ENCODE measurements at places on chromosomes 6 and 20.

DNA sequence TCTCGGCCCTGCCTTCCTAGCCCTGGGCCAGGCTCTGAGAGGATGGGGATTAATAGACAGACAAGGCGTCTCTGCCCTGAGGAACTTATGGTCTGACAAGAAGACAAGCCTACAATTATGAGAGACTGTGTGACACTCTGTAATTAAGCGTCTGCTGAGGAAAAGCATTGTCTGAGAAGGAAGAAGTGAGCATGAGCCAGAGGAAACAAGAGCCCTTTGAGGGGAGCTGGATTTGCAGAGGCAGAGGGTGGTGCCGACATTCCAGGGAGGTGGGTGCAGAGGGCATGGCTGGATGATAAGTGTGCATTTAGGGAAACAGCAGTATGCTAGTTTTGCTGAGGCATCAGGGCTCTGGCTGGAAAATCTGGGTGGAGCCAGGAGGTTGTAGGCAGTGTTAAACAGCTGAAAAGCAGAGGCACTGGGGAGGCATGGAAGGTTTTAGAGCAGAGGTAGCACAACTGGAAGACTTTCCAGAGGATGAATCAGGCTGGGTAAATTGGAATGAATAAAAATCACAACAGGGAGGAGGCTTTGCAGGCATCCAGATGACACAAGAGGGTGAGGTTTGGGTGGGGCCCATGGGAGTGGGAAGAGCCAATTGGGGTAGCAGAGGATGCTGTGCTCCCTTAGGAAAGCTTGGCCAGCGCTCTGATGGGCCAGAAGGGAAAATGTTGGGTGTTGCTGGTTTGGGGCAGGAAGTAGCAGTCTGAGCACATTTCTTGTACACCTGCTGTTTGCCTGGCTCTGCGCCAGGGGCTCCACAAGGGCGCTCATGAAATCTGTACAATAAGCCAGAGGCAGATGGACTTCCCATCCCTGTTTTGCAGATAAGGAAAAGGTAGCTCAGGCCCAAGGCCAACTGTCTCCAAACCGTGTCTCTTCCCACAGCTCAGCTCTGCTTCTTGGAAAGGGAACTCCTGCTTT, 74.0 kb upstream of the MYL9 start:
- peak; percentile 92 for DNase-seq

GRCh38 chr6:47718571-47718970, 20.2 kb downstream of the ADGRF4 start:
- DNase-seq: no peak

DNA sequence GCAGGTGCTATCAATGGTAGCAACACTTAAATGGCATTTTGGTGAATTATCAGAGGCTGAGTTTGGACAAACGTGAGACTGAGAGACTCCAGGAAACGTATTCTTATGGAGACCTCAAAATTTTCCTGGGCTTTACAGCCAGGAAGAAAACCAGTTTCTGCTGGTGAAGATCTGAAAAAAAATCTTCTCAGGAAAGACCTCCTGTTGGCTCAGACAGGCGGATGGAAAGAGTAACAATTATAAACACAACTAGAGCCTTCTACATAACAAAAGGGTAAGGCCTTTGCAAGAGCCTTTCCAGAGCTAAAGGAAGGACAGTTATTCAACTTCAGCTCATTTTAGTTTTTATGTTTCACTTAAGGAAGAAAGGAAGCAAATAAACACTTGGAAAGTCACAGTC, 274.4 kb downstream of the THBS2 start:
- DNase-seq: no peak

GRCh38 chr6:56032715-56033260, 157.4 kb upstream of the BMP5 start:
- no peak for DNase-seq

GRCh38 chr20:58231683-58232082, 3.2 kb upstream of the ANKRD60 start:
- DNase-seq: peak; percentile 51

DNA sequence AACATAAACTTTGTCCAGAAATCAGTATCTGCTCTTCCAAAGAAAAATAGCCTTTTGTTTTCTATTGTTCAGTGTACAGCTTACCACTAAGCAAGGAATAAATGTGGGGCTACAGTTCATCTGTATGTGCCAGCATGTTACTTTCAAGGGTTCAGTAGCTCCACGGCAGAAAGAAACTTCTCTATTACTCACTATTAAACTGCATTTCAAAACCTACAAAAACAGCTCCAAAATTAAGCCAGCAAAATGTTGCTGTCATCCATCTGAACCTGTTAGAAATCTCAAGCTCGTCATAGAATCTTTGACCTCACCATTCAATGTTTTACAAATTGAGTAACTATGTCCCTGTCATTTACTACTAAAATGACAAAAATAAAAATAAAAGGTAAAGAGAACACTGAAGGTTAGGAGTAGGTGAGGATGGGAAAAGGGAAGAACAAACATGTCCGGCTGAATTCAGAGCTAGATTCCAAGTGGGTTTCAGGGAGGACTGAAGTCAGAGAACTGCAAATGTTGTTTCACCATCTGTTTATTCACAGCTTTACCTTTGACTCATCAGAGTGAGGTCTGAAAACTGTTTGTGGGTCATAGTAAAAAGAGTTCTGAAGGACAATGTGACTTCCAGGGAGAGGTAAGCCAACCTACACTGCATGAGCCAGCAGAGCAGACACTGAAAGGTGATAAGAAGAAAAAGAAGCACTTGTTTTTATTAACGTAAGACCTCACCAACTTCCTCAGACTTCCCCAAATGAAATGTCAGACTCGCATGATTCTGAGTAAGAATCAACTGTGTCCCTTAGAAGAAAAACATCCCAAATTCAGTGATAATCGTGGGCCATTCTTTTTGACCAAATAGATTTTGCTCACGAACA, 62.0 kb downstream of the ATXN1 start:
- no peak for DNase-seq

DNA sequence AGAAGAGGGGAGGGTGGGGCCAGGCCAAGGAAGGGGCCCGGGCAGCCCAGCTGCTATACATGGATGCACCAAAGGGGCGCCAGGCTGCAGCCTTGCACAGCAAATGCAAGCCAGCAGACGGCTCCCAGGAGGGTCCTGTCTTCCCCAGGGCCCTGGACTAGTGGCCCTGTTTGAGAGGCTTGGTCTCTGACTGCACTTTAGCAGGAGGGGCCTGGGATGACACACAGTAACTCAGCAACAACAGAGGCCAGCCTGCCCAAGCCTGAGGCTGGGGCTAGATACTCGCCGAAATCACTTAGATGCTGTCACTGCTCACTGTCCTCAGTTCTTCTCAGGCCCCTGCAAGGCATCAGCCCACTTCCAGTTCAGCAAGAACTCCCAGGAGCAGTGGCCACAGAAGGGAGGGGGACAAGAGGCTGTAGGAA, 73.5 kb downstream of the TRAM2 start:
- DNase-seq: peak; percentile 24

GRCh38 chr6:140850438-140850837, 1282.3 kb upstream of the GJE1 start:
- no peak for DNase-seq

DNA sequence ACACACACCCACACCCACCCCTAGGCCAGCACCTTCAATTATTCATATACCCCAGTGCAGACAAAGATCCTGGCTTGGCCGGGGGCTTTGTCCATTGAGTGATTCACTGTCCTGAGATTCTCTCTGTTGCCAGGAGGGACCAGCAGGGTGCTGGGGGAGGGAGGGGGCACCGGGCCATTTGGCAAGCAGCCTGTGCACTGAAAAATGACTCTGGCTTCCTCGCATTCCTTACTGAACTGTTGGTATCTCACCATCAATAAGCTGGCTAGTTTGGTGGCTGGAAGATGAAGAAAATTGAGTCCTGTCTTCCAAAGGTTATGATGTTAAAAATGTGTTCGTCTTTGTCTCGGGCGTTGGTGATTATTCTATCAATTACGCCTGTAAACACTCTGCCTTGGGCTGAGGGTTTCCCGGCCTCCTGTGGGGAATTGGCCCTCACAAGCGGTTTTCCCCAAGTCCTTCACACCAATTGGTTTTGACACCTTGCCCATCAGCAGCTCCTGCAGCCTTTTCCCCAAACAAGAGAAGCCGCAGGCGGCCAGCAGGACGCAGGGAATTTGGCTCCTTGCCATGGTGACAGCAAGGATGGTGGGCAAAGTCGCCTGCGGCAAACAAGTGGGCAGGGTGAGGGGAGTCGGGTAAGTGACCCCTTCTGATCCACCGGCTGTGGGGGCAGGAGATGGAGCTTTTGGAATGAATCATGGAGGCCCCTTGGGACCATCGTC, 4.9 kb downstream of the VSTM2L start:
- peak; percentile 84 for DNase-seq

DNA sequence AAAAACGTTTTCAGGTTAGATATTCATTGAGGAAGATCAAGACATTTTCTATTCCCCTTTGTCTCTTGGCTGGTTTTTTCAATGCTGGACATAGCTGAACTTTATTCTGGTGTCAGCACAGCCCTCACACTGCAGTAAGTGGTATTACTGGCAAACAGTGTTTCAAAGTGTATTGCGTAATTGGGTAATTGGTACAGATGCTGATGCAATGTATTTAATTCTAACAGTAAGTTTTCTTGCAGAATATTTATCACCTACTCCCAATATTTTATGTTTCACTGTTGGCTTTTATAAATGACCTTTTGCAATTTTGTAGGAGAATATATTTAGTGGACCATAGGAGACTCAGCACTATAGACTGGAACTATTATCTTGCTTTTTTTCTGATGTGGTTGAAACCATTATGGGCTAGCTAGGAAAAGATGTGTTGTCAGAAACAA, 287.6 kb upstream of the SOX4 start:
- no peak for DNase-seq

GRCh38 chr20:11193241-11193640, 519.4 kb upstream of the JAG1 start:
- DNase-seq: no peak

DNA sequence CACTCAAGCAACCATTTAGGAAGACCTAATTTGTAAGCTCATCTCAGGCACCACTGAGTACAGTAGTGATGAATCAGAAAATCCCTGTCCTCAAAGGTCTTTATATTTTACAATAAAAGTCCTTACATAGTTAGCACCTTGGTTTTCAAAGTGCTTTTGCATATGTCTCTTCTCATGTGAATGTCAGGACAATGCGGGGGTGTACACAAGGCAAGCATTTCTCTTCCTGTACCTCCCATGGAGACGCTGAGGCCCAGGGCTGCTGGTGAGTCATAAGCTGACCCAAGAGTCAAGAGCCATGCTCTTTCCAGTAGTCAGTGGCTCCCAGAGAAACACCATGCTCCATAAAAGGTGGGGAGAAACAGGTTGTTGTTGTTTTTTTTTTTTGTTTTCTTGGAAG, 174.0 kb downstream of the GJA10 start:
- DNase-seq: peak; percentile 12

DNA sequence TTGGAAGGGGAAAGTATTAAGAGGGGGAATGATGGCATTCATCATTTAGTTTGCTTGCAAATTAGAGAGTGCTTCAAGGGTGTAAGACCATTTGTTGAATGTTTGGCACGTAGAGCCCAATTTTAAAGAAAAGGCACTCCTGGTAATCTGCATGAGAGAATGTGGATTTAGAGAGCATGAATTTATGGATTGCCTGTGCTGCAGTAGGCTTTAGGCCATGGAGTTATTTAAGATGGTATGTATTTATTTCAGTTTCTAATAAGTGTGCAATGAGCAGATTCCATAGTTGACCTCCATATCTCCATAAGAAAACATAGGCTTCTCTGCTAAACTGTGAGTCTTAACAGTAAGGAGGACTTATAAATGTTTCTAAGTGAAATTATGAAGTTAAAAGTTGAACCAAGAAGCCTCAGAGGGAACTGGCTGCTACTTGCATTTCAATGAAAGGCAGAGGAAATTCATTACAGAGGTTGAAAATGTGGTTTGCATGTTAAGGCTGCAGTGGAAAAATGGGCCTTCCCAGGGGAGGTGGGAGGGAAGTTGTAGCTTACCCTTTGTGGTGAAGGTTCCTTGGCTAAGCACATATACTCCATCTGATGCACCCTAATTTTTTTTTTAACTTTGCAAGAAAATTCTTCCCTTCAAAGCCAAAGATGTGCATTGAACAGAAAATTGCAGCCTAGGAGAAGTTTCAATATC, 134.2 kb downstream of the CARMIL1 start:
- DNase-seq: no peak

DNA sequence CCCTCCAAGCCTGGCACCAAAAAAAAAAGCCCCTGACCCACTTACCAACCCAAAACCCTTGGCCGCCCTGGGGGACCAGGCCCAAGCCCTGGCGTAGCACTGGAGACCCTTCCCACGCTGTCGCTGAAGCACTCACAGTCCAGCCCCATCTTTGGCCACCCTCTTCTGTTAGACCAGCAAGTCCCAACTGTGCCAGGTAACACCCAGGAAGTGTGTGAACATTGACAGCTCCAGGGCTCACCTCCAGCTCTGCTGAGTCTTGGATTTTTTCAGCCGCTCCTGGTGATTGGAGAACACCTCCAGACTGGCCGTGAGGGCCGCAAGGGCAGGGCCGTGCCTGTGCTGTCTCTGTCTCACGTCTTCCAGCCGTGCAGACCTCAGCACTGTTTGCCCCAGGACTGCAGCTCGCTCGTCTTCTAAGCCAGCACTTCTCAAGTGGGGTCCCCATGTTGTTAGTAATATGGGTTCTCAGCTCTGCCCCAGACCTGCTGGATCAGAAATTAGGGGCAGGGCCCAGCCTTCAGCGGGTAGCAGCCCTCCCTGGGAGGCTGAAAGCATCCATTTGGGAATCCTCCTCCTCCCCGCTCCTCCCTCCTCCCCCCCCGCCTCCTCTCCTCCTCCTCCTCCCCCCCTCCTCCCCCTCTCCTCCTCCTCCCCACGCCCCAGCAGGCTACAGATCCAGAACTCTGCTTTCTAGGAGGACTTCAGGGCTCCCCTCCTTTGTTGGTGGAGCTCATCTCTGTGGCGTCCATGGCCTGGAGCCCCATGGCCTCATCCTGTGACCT, 18.1 kb downstream of the NPEPL1 start:
- no peak for DNase-seq

- DNase-seq: no peak
Measured at GRCh38 chr6:162572240-162572639, 155.3 kb downstream of the PRKN start.

DNA sequence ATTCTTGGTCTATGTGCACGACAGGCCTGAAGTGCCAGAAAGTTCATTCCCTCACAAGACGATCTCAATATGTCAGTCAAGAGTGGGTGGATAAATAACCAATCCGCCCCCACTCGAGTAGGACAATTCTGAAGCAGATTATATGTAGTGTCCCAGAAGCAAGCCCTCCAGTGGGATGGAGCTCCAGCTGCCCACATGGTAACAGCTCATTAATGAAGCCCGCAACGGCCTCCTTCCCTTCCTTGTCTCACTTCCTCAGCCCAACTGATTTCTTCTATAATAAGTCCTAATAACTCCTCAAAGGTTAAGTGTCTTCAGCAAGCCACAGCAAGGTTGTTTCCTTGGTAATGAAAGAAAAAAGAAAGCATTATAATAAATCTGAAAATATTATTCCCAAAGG, 82.1 kb upstream of the F13A1 start:
- no peak for DNase-seq

GRCh38 chr6:165678904-165679303, 15.9 kb upstream of the PDE10A start:
- DNase-seq: no peak

Data from NCI-H345 (cell line).